HTR-8/SVneo (cell line): ENCODE measurements at places on chromosomes 2 and 18.
A peak's percentile ranks its signal among the peaks of the same experiment; 100 is the strongest.

- DNase-seq, result no peak
These were observed 708.9 kb downstream of the ERBB4 start for GRCh38 chr2:211829725-211830124.

- DNase-seq, result no peak
These were observed 1651.8 kb downstream of the DPP10 start for GRCh38 chr2:116094196-116094595.

DNA sequence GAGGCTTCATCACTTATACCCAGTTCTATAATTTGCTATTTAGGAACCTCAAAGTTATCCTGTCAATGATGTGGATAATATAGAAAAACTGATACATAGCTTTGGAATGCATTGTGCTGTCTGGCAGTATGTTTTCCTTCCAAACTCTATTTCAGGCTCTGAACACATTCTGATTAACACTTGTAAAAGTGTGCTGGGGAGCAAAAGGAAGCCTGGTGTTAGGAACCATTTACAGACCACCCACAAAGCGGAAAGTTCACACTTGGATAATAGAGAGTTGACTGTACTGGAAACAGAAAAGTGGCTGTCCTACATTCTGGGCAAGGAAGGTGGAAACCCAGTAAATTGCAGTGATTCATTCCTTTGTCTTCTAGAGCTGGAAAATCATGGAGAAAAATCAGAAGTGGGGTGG lies 114.5 kb upstream of the ZFP36L2 start:
- DNase-seq, result peak; percentile 64

DNA sequence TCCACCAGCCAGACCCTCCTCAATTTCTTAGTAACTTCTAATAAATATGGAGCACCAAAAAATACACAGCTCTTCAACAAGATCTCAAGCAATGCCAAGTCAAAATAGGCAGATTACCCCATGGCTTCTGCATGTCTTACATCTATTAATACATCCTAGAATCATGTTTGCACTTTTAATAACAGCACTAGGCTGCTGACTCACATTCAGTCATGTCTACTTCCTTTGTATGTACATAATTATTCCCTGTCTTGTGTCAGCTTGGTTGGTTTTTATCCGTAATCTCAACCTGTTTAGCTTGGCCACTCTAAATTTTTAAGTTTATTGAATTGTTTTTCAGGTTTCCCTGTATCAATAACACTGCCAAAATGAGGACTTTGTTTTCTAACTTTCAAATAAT lies 420.1 kb upstream of the ACVR2A start:
- DNase-seq, result no peak

DNA sequence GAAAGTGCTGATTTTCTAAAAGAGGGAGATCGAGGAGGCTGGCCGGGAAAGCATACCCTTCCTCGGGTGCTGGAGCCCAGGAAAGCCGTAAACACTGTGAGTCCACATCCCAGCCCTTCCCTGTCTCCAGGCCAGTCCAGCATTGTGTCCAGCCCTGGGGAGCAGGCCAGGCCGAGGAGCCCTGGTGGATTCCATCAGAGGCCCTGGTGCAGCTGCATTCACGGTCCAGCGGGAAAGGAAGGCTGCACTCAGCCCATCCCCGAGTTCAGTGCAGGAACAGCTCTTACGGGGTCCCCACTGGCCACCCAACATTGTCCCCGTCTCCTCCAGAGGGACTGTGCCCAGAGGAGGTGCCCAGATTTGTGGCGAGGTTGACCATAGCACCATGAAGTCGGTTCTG lies 218.6 kb downstream of the KLHL29 start:
- DNase-seq, result no peak
